Stimulated activated CD4-positive, alpha-beta T cell treated with anti-CD3 and anti-CD28 coated beads, Interleukin-15, amount 100 ng/mL, for 24 hours (primary cell): ENCODE measurements at places on chromosomes 11 and 22.

GRCh38 chr22:21714059-21714770, 21.4 kb downstream of the YPEL1 start:
- no peak for DNase-seq

- no peak for DNase-seq
These were observed 68.2 kb downstream of the CD82 start for GRCh38 chr11:44633641-44634040.

DNA sequence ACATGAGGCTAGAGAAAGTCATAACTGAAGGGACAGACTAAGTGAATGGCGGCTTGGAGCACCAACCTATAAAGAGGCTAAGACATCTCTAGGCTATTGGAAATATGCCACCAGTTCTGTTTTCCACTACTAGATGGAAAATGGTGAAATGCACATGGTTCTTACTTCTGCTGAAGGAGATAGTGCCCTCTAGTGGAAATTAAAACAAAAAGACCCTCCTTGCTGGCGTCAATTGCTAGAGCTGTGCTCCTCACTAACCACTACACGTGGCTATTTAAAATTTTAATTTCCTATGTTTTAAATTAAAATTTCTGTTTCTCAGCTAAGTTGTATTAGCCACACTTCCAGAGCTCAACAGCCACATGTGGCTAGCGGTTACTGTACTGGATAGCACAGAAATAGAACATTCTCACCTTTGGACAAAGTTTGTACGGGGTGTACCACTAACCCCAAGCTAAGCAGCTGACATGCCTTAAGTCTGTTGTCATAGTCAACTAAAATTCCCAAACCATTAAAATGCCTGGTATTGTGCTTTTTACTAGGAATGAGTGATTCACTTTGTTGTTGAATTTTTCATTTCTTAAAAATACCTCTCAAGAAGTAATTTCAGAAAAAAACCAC, 34.1 kb upstream of the CALCA start:
- DNase-seq = peak; percentile 4

DNA sequence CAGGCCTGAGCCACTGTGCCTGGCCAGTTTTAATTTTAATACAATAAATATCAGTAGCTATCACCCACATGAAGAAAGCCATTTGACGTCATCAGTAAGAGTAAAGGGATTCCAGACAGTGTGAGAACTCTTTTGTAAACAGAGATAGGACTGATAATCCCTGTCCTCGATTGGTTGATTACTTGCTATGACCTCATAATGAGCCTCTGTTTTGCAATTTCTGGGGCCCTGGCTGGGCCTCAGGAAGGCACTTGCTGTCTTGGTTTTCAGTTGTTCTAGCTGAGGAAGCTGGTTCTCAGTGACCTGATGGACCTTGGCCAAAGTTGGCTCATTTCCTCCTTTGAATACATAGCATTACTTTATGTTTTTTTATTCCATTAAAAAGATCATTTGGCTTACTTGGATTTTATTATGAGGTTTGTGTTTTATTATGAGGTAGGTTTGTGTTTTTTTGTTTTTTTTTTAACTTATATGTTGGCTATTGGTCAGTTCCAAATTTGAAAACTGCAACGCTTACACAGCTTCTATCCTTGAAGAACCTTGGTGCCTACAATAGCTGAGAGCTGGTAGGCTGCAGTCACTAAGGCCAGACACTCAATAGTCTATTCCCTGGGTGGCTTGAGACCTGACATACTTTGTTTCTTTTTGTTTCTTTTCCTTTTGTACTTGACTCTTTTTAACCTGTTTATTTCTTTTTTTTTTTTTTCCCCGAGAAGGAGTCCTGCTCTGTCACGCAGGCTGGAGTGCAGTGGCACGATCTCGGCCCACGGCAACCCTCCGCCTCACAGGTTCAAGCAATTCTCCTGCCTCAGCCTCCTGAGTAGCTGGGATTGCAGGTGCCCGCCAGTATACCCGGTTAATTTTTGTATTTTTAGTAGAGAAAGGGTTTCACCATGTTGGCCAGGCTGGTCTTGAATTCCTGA, 20.0 kb downstream of the MARK2 start:
- no peak for DNase-seq

GRCh38 chr22:27433585-27434190, 367.9 kb downstream of the MN1 start:
- no peak for DNase-seq

GRCh38 chr11:100445231-100445735, 241.8 kb upstream of the ARHGAP42 start:
- no peak for DNase-seq

- no peak for DNase-seq
These were observed 147.2 kb downstream of the CTTN start for GRCh38 chr11:70545610-70545912.

GRCh38 chr22:45263463-45264269, 21.1 kb upstream of the UPK3A start:
- no peak for DNase-seq

DNA sequence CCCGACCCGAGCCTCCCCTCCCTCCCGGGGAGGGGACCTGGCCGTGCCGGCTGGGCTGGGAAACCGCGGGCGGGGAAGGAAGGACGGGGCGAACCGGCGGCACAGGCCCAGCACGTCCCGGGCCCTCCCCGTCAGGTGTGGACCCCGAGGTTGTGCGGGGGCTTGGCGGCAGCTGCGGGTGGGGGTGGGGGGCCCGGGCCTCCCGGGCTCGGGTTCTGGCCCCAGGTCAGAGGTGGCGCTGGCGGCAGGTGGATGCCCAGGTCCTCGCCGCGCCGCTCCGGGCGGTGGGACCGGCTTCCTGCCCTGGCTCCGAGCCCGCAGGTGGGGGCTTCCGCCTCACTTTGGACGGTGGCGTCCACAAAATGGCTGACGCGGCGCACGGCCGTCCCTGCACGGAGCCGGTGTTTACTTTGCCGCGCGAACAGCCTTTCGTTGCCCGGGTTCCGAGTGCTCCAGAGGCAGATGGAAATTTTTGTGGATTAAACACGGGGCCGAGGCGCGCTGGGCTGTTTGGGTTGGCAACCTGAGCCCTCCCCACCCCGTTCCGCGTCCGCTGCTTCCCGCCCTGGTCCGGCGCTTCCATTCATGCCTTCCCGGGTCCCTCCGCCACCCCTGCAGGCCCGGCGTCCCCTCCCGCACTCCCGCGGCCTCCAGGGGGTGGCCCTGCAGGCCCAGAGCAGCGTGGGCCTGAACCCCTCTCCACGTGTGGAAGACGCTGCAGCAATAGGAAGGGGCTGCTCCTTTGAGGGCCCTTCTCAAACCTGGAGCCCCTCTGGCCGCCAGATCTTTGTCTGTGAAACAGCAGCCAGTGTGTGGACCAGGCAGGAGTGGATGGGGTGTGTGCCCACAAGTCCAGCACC, 92.0 kb upstream of the KCNQ1OT1 start:
- peak; percentile 39 for DNase-seq

GRCh38 chr11:134624166-134624920, 212.3 kb upstream of the B3GAT1 start:
- DNase-seq = no peak

GRCh38 chr22:44162960-44163359, 17.8 kb upstream of the PARVG start:
- DNase-seq = no peak

DNA sequence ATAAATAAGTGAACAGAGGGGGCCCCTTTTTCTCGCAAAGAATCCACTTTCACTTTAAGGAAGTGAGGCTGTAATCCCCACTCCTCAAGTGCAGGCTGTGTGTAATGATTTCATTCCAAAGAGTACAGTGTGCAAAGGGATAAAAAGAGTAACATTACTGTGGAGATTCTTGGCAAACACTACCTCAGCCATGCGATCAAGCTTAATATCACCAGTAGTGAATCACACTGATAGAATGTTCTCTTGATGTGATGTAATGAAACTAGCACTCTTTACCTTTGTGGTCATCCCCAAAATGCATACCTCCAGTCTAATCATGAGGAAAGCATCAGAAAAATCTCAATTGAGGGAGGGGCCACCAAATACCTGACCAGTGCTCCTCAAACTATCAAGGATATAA, 246.1 kb upstream of the CHORDC1 start:
- DNase-seq = no peak

- DNase-seq = no peak
These were observed 5.8 kb downstream of the POLR2F start for GRCh38 chr22:37959231-37959825.

DNA sequence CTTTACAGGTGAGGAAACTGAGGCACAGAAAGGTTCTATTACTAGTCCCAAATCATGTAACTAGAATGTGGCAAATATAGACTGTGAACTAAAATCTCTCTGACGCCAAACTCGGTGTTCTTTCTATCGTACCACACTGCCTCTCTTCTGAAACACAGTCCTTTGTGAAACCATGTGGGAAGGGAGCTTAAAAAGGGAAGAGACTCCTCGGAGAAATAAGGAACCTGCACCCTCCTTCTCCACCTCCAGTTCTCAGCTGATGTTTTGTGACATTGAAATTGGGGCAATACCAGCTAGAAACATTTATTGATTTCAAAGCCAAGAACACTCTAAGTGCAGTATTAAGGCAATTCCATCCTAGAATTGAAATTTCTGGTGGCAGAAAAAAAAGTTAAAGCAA, 76.4 kb upstream of the DRD2 start:
- DNase-seq = no peak

- DNase-seq = no peak
These were observed 29.3 kb downstream of the DMC1 start for GRCh38 chr22:38540701-38541100.

DNA sequence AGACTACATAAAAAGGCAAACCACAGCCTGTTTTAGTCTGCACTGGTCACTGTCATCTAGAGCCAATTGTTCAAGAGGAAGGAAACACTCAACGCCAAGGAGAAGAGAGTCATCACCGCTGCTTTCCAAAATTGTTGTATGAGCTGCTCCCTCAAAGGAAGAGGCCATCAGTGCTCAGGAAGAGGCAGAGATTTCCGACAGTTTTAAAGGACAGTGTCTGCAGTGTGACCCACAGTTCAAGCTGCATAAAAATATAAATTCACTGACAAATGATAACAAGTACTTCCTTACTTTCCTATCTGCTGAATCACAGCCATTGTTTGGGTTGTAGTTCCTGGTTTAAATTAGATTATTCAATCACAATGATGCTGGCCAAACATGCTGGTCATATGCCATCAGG, 16.4 kb downstream of the PRCP start:
- no peak for DNase-seq

- DNase-seq = no peak
These were observed 3.8 kb downstream of the APOBEC3D start for GRCh38 chr22:39024519-39025308.
